Stomach (tissue), 19 donors: ENCODE measurements at places on chromosomes 5 and 9.

- no peak for DNase-seq
Measured at GRCh38 chr5:167814828-167815227, 476.6 kb upstream of the WWC1 start.

- no peak for DNase-seq
Measured at GRCh38 chr9:113183956-113184488, 33.2 kb downstream of the SLC31A2 start.

- peak; percentile 82 for DNase-seq
Measured at GRCh38 chr5:177478711-177479646, 5.5 kb upstream of the DBN1 start.

- no peak for DNase-seq
Measured at GRCh38 chr5:172223901-172224873, 30.2 kb downstream of the EFCAB9 start.

DNA sequence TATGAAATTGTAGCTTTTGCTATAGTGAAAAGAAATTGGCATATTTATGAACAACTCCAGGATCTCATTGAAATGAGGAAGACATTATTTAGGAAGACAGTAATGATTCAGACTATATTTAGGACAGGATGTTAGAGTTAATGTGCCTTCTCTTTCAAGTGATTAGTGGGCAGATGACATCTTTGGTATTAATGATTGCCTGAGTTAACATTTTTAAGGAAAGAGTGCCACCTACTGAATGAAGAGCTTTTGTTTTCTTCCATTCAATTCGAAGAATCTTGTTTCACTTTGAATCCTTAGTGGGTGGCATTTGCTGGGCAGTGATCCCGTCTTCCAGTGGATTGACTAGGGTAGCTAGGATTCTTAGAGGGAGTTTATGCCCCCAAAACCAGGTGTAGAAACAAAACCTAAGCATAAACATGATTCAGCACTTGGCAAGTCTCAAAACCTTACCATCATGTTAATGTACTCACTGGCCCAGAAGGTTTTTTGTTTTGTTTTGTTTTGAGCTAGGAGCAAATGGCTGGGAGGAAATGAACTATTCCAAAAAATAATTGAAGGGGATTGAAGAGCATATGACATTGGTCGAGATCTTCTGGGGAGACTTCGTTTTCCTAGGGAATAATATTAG is 23.2 kb downstream of the MAP3K1 start:
- DNase-seq: no peak

DNA sequence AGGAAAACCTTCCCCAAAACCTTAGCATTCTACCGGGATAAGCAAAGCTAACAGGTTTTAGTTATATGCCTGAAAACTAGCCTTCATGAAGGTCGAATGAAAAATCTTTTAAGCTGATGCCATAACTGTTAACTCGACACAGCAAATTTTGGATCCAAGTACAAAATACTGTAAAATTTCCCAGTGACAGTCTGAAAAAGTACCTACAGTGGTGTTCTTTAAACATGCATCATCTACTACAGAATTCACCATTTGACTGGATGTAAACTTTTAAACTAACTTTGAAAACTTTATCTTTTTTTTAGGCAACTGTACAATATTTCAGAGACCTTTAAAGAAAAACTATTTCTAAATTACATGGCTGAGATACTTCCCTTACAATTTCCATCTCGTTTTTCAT is 791 bp downstream of the RAPGEF6 start:
- no peak for DNase-seq
